Activated CD4-positive, alpha-beta T cell treated with anti-CD3 and anti-CD28 coated beads for 36 hours (primary cell): ENCODE measurements at places on chromosomes 7 and 10. TPM values are rescaled to one million over a fixed set of nuclear protein-coding genes. Genes with fewer than 3 reads are reported as not detected.

The TFR2 gene
- 12.4 TPM for total RNA-seq

The PON2 gene
- total RNA-seq: 4.5 TPM

The ANKRD30A gene
- not detected for total RNA-seq

The LRRC61 gene
- 13.0 TPM for total RNA-seq

DNA sequence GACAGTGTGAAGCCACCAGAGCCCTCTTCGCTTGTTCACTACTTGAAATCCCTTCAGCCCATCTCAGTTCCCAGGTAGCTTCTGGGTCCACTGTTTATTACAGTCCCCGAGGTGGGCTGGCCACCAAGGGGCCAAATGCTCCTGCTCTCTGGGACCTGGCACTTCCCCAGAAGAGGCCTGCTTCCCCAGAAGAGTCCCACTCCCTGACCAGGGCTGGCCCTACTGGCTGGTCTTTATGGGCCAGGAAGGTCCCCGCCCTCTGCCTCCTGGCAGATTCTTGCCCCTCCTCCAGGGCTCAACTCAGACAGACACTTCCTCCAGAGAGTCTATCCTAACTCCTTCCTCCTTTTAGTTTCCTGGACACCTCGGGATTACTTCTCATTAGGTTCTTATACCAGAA is 70.7 kb upstream of the LRRC18 start:
- DNase-seq: no peak

GRCh38 chr10:97063983-97064837 is 121.5 kb downstream of the SLIT1 start:
- no peak for DNase-seq
